Occipital lobe (tissue), 3 donors: ENCODE measurements at places on chromosomes 5 and 9. TPM values are rescaled to one million over a fixed set of nuclear protein-coding genes. Genes with fewer than 3 reads are reported as not detected.

Gene PTPRD
- 336 TPM for total RNA-seq

Gene LCN2
- total RNA-seq: not detected

GRCh38 chr5:31213705-31214121, 20.2 kb downstream of the CDH6 start:
- DNase-seq: no peak

- no peak for DNase-seq
Observed at GRCh38 chr9:96429732-96430131, 11.6 kb upstream of the ZNF367 start.

DNA sequence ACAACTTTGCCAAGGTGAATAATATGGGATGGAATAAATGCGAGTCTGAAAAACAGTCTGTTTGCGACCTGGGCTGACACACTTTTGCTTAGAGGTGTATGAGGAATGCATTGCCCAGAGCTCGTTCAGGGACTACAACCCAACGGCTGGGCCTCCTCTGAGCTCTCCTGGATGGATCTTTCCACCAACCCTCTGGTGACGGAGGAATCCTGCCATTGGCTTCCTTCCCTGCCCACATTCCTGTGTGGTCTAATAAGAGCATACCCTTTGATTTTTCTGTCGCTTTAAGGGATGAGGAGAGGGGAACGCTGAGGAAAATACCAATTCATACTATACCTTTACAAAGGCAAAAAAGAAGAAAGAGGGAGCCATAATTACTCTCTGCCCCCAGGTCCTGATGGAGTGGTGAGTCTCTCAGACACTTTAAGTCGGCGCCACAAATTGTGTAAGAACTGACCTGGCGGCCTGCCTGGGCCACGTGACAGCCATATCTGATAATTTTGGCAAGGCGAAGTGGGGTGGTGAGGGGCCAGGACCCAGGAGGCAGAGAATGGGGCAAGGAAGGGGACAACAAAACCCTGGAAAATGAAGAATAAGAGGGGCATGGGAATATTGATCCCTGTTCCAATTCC, 265.2 kb upstream of the MSX2 start:
- DNase-seq: no peak
